ENCODE measurements at places on chromosomes 1 and 21.

DNA sequence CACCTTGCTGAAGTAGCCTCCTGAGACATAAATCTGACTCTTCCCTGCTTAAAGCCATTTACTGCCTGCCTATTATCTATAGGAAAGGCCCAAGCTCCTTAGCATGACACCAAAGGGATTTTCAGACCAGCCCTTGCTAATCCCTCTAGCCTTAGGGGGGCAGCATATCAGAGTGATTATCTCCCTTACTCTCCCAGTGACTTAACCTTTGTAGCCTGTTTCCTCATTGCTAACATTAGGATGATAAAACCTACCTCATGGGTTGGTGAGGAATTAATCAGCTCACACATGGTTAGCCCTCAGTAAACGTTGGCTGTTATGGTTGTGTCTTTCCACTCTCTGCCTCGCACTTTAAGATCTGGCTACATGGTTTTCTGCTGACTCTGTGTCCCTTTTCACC, 70.1 kb downstream of the ROR1 start:
- DNase-seq: no peak

DNA sequence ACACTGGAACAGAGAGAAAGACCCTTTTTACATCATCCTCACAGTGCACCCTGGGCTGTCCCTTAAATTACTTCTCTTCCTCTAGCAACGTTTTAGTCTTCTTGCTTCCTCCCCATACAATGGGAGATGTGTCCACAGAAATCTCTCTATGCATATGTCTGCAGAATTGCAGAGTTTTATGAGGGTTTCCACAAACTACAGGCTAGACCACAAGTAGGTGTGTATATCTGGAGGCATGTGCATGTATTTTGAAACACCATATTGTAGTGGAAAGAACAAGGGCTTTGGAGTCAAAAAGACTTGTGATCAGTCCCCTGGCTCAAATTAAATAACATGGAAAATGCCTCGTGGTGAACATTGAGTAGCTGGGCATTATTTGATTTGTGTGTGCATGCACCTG, 121.3 kb upstream of the IPO9 start:
- DNase-seq: no peak

DNA sequence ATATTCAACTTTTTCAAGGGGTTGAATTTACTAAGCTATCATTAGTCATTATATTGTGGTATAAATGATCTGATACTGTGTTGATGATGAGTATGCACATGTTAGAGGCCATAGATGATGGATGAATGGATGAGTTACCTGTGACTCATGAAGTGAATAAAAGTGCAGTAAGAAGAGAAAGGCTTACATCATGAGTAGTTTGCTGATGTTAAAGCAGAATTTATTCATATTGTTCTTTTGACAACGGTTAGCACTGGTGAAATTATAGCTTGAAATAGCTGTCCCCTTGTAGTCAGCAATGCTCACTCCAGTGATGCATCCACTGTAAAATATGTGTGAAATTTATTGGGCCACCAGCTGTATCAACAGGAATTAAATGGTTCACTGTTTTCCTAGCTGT, 541.0 kb upstream of the ZRANB2 start:
- DNase-seq: no peak

GRCh38 chr1:156101880-156102279, 12.6 kb upstream of the LMNA start:
- DNase-seq: no peak

DNA sequence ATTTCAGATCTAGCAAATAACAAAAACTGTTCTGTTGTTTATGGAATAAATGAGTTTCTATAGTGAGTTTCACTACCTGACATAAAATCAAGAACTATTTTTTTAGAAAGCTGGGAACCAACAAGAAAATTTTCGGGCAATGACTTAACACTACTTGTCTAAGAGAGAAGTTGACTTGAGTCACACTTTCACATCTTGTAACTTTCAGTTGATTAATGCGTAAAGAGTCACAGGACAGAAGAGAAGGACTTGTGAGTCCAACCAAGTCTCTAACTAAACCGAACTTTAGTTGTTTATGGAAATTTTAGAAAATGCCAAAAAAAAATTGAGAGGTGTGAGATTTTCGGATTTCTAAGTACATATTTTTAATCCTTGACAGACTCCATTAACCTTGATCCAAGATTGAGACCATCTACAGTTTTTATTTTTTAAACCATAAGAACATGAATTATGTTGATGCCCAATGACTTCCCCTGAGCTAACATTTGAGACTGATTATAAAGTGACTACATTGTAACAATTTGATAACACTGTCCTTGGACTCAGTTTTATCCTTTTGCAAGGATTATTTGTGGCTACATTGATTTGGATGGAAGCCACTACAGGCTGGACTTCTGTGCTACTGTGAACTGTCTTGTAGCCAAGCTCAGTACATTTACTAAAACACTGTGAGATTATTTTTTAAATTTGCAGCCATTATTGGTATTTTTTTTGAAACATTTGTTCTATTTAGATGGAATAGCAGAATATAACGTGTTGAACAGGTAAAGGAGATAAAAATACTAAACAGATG, 284.0 kb downstream of the PTPRC start:
- no peak for DNase-seq

DNA sequence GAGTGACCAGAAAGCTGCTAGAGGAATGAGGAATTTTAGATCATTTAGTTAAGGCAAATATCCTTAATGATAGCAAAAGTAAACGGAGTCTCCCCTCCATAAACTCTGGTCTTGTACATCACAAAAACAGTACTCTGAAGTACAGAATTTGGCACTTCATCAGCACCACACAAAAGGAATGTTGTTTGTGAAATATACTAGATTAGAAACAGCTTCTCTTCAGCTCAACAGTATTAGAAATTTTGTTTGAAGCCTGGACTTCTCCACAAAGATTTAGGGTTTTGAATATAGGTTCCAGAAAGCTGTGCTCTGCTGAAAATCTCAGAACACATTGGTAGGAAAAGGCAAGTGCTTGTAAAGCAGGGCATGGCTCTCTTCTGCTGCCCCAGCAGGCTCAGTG, 135.1 kb upstream of the PTGFR start:
- no peak for DNase-seq

GRCh38 chr1:176829261-176829660, 335.3 kb downstream of the ASTN1 start:
- DNase-seq: no peak

DNA sequence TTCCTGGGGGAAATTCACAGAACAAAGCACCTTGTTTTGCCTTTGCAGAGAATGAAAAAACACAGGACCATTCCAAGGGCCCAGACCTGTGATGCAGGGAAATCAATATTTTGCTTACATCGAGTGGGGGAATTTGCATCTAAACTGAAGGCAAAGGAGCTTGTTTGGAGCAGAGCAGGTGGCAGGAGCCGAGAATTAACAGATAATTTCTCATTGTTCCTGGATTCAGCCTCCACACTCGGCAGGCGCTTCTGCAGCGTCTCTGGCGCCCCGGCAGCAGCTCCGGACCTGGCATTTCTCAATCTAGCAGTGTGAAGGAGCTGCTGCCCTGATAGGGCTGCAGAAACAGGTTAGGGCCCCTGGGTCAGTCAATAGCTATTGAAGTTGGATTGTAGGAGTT, 2.0 kb upstream of the SYT6 start:
- no peak for DNase-seq

GRCh38 chr1:223123011-223123610, 19.9 kb downstream of the TLR5 start:
- DNase-seq: no peak

DNA sequence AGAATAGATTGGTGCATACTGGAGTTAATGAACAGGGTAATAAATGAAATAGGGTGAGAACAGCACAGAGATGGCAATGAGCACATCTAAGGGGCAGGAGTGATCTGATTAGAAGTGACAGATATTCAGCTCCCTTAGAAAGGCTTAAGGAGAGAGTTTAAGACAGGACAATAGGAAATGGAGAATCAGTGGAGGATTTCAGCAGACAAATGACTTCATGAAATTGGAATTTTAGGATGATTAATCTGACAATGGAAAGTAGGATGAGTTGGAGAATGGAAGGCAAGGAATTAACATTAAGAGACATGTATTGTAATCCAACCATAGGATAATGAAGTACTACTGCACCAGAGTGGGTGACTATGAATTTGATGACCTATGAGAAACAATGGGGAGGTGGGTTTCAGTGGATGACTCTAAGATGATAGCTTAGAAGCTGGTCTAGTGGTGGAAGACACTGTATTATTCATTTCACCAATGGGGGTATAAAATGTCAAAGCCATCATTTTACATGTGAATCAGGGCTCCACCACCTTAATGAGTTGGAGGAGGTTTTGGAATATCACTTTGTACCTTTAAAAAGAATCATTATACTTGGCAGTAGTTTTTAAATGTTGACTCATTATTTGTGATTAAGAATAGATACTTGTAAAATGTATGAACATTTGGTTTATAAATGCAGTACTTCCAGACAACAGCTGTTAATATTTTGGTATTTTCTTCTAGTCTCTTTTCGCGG, 139.1 kb downstream of the PLA2G4A start:
- DNase-seq: no peak

DNA sequence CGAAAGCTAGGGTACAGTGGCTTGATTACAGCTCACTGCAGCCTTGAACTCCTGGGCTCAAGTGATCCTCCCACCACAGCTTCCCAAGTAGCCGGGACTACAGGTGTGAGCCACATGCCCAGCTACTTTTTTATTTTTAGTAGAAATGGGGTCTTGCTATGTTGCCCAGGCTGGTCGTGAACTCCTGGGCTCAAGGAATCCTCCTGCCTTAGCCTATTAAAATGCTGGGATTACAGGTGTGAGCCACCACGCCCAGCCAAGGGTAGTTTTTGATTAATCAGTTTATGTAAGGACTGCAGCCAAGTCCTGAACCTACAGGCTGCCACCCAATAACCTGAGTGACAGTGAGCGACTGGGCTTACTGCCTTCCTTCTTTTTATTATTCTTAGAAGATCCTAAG, 88.3 kb downstream of the PIK3R3 start:
- DNase-seq: no peak

DNA sequence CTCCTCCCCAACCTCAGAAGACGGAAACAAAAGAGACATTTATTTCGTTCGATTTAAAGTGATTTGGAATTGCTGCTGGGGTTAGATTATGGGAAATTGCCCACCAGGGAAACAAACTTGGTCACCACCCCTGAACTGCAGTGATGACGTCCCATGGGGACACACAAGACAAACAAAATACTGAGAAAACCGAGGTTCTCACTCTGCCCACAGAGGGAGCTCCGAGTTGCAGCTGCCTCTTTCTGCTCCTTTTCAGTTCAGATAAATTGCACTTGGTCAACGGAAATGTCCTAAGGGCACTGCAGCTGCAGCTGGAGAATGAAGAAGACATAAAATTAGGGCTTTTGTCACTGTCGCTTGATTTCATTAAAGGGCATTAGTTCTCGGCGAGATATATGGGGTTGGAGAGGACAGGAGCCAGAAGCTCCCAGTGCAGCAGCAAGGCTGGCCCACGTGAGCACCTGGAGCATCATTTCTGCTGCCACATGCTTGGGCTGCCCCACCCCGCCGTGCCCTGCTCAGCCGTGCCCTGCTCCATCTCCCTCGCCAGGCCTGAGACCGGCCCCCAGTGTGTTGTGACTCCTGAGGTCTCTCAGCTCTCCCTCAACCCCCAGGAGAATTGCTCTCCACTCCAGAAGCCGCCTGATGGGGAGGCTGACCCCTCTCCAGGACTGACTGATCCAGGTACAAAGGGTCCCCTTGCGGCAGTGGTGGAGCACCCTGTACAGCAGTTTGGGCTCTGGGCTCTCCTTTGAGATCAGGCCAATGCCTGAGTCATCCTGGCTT, 231.7 kb upstream of the AJAP1 start:
- DNase-seq: no peak

DNA sequence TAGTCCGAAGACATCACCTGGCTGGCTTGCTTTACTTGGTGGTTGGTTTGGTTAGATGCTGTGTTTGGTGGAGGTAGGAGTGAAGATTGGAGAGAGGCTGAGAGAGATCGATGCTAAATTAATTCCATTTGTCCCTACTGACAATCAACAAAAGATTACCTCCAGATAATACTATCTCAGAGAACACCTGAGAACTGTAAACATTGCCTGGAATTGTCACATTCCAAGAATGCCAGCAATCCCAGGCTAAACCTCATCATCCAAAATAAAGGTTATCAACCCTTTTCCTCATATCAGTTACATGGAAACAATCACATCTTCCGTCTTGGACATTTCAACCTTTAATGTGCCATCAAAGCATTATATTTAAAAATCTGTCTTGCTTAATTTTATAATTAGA, 141.0 kb downstream of the GRIK1 start:
- no peak for DNase-seq

- DNase-seq: no peak
Measured at GRCh38 chr1:157499521-157499920, 52.8 kb downstream of the FCRL5 start.

DNA sequence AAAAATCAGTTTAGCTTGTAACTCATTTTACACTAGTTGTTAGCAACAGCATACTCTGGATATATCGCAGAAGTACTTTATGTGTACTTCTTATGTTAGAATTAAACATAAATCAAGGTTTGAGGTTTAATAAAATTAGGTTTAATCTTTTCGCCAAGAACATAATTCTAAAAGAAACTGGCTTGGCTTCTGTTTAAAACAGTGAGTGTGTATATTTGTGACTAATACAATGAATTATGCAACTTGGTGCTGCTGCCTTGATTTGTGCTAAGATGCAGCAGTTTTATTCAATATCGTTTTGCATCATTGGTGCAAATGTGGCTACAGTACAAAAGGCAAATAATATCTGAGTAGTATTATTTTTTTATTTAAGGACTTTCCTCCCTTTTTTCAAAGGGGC, 44.8 kb downstream of the USP25 start:
- DNase-seq: no peak

DNA sequence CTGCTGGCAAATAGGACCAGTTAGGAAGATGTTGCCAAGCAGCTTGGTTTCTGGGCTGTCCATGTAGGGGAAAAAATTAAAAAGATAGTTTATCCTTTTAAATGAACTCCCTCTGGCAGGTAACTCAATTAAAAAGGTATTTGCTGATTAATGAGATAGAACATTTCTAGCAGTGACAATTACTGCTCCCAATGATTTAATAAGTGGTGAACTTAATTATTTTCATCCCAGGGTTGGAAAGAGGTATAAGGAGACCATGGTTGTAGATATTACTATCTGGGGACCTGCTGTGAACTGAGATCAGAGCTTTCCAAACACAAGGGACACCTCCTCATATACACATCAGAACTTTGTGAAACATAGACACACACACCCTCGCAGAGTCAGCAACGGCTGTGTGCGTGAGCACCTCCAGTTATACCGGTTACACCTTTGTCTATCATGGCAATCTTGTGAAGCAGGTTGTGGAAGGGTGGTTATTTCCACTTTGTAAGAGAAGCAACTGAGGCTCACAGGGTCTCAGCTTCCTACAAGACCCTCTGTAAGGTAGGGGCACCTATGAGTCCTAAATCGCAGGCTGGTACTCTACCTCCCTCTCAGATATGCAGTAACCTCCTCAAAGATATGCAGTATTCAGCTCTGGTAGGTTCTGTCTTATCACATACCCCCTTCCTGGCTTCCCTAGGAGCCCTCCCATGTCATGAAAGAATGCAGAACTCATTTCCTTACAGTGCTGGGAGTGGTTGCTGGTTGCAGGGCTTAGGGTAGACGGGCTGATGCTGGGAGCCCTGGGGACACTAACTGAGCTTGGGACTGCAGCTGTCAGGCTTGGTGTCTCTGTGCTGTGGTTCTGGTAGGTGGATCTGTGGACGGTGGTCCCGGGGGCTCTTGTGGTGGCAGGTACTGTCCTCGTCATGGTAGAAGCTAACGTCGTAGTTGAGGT, 18.5 kb upstream of the MAGOH start:
- no peak for DNase-seq

- no peak for DNase-seq
Measured at GRCh38 chr1:227343206-227343605, 24.9 kb upstream of the CDC42BPA start.

GRCh38 chr1:157495285-157495684, 57.0 kb downstream of the FCRL5 start:
- no peak for DNase-seq

Data from C1 segment of cervical spinal cord (tissue), 14 donors.